ENCODE measurements at places on chromosomes 4 and X. TPM values are rescaled to one million over a fixed set of nuclear protein-coding genes. Genes with fewer than 3 reads are reported as not detected.

- no peaks in the 10 kb centered on the region for H3K27me3 ChIP-seq
- H3K36me3 ChIP-seq, result no peaks in the 10 kb centered on the region
- H3K27ac ChIP-seq, result no peak overlapping the region
- DNase-seq, result no peak
- H3K4me3 ChIP-seq, result no peak overlapping the region
Measured at GRCh38 chrX:14300376-14300775, 229.0 kb upstream of the GLRA2 start.

- H3K27me3 ChIP-seq, result no peaks in the 10 kb centered on the region
- peak overlapping the region; percentile 95 for H3K27ac ChIP-seq
- no peaks in the 10 kb centered on the region for H3K36me3 ChIP-seq
- DNase-seq, result no peak
- peak overlapping the region; percentile 93 for H3K4me3 ChIP-seq
Measured at GRCh38 chr4:2805712-2806389, 13.0 kb downstream of the SH3BP2 start.

DNA sequence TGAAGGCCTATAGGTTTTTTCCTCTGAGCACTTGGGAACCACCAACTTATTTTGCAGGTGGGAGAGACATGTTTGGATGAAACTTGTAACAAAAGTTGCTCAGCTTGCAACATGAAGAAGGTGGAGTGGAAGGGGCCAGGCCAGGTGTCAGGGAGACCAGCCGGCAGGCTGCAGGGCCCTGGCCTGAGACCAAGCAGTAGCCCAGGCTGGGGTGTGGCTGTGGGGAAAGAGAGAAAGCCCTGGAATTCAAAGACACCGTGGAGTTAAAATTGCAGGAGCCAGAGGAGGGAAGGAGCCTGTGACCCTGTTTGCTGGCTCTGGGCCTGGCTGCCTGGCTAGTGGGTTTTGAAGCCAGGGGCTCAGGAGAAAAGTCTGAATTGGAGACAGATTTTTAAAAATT lies 43.4 kb downstream of the EFNB1 start:
- no peak overlapping the region for H3K4me3 ChIP-seq
- peaks cover 3% of the 10 kb centered on the region for H3K4me1 ChIP-seq
- no peak for DNase-seq

DNA sequence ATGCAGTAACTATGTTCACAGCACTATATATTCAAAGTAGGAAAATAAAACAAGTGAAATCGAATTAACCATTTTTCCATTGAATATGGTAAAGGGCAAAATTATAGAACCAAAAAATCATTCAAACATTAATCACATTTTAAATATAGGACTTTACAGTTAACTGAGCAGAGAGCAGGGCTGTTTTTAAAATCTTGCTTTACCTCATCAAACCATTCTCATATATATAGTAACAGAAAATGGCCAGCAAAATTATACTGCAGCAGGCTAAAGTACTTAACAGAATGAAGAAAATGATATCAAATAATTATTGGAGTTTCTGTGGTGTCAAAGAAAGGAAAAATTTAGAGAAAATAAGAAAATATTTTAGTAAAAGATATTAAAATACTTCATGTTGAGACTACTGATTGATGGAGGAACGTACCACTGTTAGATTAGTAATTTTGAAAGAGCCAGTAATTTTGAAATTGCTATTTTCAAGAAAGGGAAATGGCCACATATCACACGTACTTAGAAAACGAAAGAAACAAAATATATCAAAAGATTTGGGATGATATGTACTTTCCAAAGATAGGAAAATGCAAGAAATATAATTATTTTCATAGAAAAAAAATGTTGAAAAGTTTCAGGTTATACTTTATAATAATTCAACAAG lies 813.7 kb downstream of the DMD start:
- no peak overlapping the region for H3K4me3 ChIP-seq
- peaks cover 8% of the 10 kb centered on the region for H3K27me3 ChIP-seq
- no peaks in the 10 kb centered on the region for H3K36me3 ChIP-seq
- H3K4me1 ChIP-seq, result no peaks in the 10 kb centered on the region
- DNase-seq, result no peak

GRCh38 chrX:39063702-39064101 lies 262.4 kb downstream of the MID1IP1 start:
- no peak for DNase-seq
- no peak overlapping the region for H3K27ac ChIP-seq
- H3K4me3 ChIP-seq, result no peak overlapping the region
- H3K27me3 ChIP-seq, result no peaks in the 10 kb centered on the region
- H3K4me1 ChIP-seq, result no peaks in the 10 kb centered on the region

DNA sequence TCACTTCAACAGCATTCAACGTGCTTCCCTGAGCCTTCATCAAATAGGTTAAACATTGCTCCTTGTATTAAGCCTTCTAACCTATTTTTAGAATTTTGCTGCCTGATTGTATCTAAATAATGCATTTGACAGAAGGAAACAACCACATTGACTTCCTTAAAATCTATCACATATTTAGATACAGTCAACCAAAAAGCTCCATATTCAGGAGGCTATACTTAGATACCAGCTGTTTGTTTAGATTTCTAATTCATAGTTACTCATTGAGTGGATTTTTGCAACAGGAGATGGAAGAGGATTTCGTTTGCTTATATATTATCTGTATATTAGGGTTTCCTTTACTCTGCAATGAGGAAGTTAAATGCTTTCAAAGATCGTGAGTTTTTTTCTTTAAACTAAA lies 241.1 kb upstream of the PPP1R2C start:
- H3K4me3 ChIP-seq, result peak overlapping the region; percentile 38
- peaks cover 8% of the 10 kb centered on the region for H3K4me1 ChIP-seq
- no peak for DNase-seq
- no peak overlapping the region for H3K27ac ChIP-seq

GRCh38 chr4:178789279-178789678 lies 1347.0 kb upstream of the AGA start:
- H3K27me3 ChIP-seq, result no peaks in the 10 kb centered on the region
- DNase-seq, result no peak
- H3K36me3 ChIP-seq, result no peaks in the 10 kb centered on the region
- H3K4me1 ChIP-seq, result no peaks in the 10 kb centered on the region
- H3K27ac ChIP-seq, result no peak overlapping the region
- no peak overlapping the region for H3K4me3 ChIP-seq

Gene ADH1A
- not detected for polyA plus RNA-seq

Gene PRR32
- not detected for polyA plus RNA-seq

Data from naive B cell (primary cell).